ENCODE measurements at places on chromosomes 2 and 18.

GRCh38 chr2:70772486-70773155, 4.6 kb upstream of the ADD2 start:
- DNase-seq: no peak

GRCh38 chr2:236568922-236569572, 578 bp upstream of the ACKR3 start:
- DNase-seq: no peak

GRCh38 chr2:189338115-189338514, 103.2 kb upstream of the WDR75 start:
- no peak for DNase-seq

- DNase-seq: no peak
Measured at GRCh38 chr18:4193086-4193485, 262.0 kb downstream of the DLGAP1 start.

DNA sequence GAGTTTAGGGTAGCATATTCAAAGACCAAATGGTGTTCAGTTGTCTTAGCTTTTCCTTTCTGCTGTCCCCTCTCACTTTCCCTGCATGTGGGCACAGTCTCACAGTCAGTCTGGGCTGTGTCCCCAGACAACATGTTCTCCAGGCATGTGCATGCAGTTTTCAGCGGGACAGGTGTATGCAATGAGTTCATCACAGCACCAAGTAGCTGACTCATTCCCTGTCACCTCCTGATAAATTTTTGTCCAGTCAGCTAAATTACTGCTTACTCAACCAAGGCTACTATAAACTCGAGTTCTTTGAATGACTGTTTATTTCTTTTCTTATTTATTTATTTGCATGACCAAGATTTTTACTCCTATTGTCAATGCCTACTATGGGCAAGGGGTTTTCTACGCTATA, 148.8 kb upstream of the CDH19 start:
- no peak for DNase-seq

Data from fibroblast of skin of right quadriceps (primary cell).